PC-3 (cell line): ENCODE measurements at places on chromosomes 5 and 9.

GRCh38 chr5:89253666-89254352 lies 370.8 kb upstream of the MEF2C start:
- no peak for DNase-seq

DNA sequence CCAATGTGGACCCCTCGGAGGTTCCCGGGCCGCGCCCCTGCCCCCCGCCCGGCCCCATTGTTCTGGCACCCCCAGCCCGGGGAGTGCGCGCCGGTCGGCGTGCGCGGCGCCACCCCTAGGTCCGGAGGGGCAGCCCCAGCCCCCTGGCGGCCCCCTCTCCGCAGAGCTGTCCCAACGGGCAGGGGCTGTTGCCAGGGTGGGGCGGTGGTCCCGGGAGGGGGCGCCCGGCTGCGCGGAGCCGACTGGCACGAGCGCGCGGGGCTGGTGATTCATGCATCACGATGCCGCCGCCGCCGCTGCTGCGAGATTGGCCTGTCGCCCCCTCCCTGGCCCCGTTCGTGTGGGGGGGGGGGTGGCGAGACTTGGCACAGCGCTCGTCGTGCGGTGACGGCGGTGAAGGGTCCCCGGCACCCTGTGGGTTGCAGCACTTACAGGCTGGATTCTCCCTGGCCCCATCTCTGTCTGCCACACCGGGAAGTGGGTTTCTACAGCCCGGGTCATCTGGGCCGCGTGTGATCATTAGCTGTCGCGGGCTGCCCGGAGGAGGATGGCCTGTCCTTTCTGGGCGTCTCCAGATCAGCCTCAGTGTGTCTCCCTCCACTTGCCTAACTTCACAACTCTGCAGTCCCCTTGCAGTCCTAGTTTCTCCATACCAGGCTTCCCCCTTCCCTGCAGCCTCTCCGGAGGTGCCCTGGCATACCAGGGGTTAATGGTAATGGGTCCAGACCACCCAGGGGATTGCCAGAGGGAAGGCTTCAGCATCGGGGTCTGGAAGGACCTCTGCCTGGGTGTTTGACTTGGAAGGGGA lies 858 bp downstream of the NCS1 start:
- DNase-seq: no peak

DNA sequence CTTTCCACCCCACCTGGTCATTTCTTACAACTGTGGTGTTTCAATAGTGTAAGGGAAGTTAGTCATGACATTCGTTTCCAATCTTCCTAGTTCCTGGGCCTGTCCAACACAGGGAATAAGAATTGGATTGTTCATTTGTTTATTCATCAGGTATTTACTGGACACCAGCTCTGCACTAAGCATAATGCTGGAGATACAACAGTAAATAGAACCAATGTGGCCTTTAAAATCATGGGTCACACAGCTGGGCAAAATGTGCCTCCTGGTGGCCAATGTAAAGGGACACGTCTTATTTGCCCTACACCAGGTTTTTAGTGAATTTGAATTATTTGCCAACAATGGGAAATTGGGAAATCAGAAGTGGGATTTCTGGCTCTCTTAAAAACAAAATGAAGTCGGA lies 10.4 kb downstream of the ABLIM3 start:
- peak; percentile 77 for DNase-seq

DNA sequence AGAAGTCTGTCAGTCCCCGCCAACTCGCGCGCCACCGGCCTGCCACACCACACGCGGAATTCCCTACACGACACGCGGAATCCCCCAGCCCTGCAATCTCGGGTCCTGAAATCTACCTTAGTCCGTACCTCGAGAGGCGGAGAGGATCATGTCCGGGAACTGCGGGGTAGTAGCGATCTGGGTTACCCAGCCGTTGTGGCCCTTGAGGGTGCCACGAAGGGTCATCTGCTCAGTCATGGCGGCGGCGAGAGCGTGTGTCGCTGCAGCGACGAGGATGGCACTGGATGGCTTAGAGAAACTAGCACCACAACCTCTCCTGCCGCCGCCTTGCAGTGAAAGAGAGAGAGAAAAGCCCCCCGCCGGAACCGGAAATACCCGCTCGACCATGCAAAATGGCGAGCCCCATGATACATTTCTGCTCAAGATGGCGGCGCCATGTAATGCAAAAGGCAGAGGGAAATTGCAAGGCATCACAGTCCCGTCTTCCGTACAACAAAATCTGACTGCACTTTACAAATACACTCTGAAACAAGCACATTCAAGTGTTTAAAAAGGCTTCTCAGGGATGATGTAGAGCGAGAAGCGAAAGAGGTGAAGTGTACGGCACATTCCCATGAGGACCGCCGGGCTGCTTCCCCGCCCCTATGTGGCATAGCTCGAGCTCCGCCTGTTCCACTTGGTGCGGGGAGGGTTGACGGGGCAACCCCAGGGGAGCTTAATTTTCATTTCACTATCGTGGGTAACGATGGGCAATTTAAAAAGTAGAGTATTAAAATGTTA lies at the start of gene RACK1:
Gene RACK1, minus strand, starts transcription at position 343 of the 780 bp plus-strand sequence. Its CDS starts 106 bp downstream, at position 237.
- peak; percentile 78 for DNase-seq

GRCh38 chr9:16683326-16683725 lies 187.1 kb downstream of the BNC2 start:
- DNase-seq: no peak

DNA sequence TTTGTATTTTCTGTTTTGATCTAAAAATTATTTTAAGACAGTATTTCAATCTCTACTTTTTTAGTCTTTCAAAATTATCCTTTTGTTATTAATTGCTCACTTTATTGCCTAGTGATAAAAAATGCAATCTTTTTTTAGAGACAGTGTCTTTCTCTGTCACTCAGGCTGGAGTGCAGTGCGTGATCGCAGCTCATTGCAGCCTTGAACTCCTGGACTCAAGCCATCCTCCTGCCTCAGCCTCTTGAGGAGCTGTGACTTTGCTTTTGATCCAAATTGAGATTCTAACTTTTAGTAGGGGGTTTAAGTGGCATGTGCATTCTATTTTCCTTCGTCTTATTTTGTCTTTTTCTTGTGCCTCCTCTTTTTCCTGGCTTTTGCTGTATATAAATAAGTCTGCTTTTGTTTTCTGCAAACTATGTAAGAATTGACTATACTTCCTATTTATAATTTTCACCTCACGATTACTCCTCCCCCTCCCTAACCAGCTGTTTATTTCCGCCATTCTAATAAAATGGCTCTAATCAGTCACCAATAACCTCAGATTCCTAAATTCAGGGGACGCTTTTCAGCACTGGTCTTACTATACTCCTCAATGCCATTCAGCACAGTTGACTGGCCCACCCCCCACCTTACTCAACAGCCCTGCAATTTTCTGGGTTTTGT lies 32.3 kb downstream of the KLF9 start:
- DNase-seq: no peak

GRCh38 chr5:9477537-9477936 lies 68.3 kb downstream of the SEMA5A start:
- no peak for DNase-seq

- DNase-seq: no peak
Measured at GRCh38 chr5:89263846-89264245, 380.9 kb upstream of the MEF2C start.

DNA sequence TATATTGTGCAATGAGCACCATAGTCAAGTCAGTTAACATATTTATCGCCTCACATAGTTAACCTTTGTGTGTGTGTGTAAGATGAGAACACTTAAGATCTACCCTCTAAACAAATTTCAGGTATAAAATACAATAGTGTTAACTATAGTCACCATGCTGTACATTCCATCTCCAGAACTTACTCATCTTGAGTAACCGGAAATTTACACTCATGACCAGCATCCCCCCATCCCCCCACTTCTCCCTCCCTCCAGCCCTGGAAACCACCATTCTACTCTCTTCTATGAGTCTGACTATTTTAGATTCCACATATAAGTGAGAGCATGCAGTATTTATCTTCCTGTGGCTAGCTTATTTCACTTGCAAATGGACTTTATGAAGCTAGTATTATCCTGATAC lies 40.3 kb downstream of the ZNF354A start:
- peak; percentile 91 for DNase-seq

DNA sequence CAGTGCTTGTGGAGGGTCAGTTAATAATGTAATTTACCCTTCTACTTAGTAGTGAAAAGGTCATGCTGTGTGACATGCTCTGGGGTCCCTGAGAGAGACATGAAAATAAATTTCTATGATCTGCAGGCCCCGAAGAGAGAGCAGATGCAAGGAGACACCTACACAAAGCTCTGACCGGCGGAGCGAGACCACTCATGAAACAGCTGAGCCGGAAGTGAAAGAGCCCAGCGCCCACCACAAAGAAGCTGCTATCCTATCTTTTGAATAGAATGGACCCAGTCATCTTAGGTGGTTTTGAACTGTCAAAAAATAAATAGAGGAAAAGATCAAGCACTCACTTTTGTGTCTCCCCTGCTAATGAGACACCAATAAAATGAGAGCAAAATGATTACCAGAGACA lies 190.0 kb downstream of the MED10 start:
- no peak for DNase-seq

GRCh38 chr5:146667633-146668272 lies 151.8 kb upstream of the GPR151 start:
- DNase-seq: peak; percentile 52

- peak; percentile 48 for DNase-seq
Measured at GRCh38 chr5:50325237-50325832, 115.8 kb downstream of the EMB start.

DNA sequence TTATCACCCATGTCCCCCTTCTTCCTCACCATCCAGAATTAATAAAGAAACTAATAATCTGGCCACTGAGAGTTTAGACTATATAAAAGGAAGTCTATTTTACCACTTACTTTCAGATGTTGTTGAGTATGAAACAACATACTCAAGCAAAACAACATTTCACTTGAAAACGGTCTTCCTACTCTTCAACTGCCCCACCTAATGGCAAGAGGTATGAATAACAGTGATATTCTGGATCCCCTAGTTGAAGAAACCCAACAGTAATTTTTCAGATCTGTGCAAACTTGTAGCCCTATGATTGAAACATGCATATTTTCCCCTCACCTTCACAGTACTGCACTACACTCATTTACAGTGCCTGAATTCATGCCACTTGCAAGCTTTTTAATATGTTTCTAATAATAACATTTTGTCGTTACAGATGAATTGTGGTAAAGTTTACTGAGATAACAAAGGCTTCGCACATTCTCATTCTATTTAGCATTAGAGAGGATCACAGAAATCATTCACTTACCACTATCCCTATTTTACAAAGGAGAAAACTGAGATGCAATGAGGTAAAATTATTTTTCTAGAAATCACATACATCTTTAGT lies 267.9 kb upstream of the PDE4D start:
- DNase-seq: peak; percentile 53

GRCh38 chr5:116629168-116629567 lies 54.5 kb upstream of the SEMA6A start:
- no peak for DNase-seq

DNA sequence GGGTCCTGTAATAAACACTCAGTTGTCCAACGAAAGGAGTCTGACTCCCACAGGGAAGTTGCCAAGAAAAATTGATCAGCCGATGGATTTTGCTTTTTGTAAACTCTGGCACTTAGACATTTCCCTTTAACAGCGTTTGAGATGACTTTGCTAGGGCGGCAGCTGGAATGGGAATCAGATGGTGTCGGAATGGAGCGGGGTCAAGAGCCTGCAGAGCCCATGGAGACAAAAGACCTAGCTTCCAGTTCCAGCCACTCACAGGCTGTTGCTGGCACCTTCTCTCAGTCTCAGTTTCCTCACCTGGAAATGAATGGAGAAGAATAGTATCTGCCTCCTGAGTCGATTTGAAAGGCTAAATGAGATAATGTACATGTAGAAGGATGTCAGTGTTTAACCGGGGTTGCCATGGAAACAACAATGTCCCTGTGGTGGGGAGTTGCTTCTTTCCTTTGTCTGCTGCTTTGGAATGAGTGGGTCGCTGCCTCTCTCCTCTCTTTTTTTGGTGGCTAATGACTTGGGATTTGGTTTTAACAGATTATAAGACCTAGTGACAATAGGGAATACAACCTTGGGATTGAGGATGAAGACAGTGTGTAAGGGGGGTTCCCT lies 137.4 kb downstream of the GAS1 start:
- no peak for DNase-seq

GRCh38 chr9:70113403-70114022 lies 69.9 kb downstream of the MAMDC2 start:
- DNase-seq: peak; percentile 53

DNA sequence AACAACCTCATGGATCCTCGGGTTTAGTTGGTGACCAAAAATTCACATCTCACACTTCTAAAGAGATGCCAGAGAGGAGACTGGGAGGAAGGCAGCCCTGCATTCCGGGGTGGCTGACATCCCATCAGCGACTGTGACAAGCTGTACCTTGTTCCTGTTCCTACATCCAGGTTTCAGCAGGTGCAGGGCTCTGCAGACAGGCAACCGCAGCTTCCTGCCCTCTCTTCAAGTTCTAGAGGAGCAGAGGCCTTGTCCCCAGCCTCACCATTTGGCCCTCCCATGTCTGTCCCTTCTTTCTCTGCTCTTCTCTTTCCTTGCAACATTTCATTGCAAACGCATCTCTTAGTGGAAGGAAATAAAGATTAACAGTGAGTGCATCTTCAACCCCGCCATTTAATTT lies 454.6 kb downstream of the IRX1 start:
- no peak for DNase-seq

- DNase-seq: no peak
Measured at GRCh38 chr9:36250079-36250478, 8.2 kb downstream of the GNE start.

DNA sequence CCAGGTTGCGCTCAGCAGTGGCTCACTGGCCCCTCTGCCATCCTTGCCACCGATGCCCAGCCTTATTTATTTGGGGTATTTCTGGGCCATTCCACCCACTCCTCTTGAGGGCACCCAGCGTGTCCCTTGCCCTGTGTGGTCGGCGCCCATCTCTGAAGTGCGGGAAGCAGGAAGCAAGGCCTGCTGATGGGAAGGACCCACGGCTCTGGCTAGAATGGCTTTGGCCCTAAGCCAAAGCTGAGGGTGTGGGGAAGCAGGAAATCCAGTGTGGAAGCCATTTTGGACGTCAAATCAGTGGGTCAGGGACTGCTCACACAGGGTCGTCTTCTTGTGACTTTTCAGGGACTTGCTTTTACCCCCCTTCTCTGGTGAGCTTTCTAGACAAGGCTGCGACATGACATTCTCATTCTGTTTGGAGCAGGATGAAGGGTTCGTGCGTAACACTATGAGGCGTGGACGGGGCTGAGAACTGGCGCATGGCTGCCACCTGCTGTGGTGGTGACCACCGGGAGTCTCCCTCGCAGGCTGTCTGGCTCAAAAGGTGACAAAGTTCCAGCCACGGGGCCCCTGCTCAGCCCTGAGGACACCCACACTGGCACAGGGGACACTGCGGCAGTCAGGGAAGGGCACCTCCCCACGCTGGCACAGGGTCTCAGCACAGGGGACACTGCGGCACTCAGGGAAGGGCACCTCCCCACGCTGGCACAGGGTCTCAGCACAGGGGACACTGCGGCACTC lies 50.7 kb upstream of the NKD2 start:
- peak; percentile 15 for DNase-seq

DNA sequence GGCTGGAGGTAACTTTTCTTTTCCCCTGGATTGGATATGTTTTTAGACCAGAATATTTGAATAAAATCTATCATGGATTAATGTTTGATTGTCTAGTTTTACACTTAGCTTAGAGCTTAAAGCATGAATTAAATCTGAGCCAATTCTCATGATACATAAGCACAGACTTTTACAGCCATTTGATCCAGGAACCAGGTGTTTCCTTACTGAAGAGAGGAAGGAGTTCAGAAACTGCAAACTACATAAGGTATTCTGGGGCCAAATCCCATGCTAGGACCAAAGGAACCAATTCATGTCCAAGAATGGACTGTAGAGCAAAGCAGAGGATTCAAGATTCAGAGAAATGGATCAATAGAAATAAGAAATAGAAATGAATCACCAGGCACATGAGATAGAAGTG lies 360.4 kb upstream of the ZNF608 start:
- no peak for DNase-seq
